ENCODE measurements at places on chromosomes 7 and 10.

GRCh38 chr10:5679606-5680005, 5.0 kb upstream of the TASOR2 start:
- DNase-seq, result no peak

- no peak for DNase-seq
Observed at GRCh38 chr7:89232-90019, 102.9 kb upstream of the FAM20C start.

- DNase-seq, result no peak
Observed at GRCh38 chr10:11846542-11846941, 23.4 kb downstream of the PROSER2 start.

GRCh38 chr7:67729771-67730170, 733.1 kb downstream of the TYW1 start:
- no peak for DNase-seq

All from activated CD4-positive, alpha-beta T cell treated with anti-CD3 and anti-CD28 coated beads, Interleukin-2, amount 50 U/mL, for 16 hours (primary cell).